ENCODE measurements at places on chromosomes 11 and 22.

DNA sequence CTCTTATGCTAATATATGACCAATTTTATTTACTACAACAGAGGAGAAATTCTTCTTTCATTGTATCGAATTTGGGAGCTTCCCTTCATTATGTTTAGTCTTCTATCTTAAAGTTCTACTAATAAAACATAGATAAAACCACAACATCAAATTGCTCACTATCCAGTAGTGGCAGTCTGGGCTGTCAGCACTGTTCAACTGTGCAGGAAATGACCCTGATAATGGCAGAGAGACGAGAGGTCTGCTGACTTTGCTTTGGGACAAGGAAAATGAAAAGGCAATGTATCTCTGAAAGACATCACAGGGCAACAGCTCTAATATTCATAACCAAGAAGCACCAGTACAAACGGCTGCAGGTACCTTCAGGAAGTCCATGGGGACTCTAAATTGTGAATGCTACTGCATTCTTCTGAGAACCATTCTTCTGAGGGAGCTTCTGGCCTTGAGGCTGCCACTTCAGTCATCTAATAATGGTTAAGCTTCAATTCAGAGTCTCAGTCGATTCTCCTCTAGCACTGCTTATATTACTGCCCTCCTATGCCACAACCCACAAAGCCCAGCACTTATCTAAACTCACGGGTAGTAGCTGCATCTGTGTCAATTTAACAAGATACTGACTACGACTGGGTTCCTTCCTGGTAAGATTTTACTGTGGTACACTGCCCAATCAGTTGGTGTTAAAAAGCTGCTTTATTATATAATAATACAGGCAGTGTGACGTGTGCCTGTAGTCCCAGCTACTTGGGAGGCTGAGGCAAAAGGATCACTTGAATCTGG lies 44.2 kb downstream of the CKAP5 start:
- DNase-seq: no peak

- no peak for DNase-seq
Observed at GRCh38 chr11:21640491-21640890, 552.4 kb upstream of the ANO5 start.

DNA sequence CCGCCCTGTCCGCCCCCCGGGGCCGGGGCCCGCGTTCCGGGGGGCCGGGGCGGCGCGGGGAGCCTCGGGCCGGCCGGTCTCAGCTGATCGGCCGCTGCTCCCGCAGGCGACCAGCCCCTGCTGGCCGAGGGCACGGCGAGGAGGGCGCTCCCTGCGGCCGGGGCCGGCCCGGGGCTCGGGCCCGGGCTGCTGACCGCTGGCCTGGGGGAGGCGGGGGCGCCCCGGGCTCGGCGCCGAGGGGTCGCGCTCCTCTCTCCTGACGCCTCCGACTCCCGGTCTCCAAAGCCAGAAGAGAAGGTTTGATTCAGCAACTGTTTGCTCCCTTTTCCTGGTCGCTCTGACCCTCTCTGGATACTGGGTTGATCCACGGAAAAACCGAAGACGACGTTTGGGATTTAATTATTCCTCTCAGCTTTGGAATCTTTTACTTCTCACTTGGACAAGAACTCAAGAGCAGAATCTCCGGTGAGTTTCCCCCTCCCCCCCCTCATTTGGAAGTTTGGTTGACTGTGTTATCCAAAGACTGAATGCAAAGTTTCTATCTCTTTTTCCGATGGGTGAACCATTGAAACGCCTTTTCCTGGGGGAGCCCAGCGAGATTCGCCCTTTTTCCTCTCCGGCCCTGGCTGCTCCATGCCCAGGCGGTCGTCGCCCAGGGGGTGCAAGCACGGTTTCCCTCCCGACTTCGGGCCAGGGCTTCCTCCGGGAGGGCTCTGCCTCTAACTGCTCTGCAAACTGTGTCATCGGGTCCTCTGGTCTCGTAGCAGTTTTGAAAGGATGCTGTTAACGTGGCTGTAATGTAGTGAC lies 725 bp downstream of the KDM2A start:
- DNase-seq: peak; percentile 23

DNA sequence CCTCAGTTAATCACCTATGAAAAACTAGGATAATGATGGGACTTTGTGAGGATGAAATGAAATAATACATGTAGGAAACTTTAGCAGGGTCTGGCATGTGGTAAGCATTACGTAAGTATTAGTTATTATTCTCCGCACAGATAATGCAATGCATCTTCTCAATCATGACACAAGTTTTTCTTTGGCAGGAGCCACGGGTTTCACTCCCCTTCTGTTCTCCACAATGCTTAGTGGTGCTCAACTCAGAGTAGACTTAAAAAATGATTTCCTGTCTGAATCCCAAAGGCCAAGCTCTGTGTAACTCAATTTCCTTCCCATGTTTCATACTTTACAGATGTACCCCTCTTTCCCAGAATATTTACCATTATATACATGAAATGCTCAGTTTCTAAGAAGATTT lies 82.9 kb downstream of the CCDC34 start:
- DNase-seq: no peak

GRCh38 chr22:19473578-19473977 lies 5.4 kb downstream of the UFD1 start:
- DNase-seq: no peak

- DNase-seq: no peak
Observed at GRCh38 chr11:92159931-92160330, 64.7 kb upstream of the FAT3 start.

DNA sequence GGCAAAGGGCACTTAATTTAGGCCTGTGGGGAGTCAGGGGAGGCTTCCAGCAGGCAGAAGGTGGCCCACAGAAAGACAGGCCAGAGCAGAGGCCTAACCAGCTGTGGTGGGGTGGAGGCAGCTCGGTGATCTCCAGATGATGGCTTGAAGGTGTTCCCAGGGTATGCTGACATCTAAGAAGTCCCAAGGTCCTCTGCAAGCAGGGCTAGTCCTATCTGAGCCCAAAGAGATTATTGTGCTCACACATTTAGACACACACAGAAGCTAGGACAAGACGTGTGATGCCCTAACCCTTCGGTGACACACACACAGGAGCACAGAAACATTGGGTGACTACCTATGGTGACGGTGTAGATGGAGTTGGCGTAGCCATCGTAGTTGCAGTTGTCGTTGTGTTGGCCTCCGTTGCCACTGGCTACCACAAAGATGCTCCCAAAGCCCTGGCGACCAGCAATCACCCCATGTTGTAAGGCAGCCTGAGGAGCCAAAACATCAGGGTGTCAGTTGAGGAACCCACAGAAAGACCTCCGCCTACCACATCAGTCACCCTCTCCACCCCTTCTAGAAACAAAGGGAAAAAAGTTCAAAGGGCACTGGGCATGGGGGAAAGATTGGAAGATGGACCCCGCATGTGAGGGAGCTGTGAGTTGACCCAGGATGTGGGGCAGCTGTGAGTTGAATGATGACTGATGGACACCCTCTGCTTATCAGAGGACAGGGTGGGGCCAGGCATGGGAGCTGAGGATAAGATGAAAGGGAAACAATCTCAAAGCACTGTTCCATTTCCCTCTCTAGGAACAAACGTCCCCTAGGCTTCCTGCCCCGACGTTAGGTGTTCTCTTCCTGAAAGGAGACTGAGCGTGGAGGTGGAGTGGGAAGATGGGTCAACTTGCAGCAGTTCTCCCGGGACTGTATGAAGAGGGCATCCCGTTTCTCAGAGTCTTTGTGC lies 7.9 kb downstream of the PCSK7 start:
- no peak for DNase-seq

GRCh38 chr11:117849781-117850414 lies 25.4 kb upstream of the FXYD2 start:
- no peak for DNase-seq

DNA sequence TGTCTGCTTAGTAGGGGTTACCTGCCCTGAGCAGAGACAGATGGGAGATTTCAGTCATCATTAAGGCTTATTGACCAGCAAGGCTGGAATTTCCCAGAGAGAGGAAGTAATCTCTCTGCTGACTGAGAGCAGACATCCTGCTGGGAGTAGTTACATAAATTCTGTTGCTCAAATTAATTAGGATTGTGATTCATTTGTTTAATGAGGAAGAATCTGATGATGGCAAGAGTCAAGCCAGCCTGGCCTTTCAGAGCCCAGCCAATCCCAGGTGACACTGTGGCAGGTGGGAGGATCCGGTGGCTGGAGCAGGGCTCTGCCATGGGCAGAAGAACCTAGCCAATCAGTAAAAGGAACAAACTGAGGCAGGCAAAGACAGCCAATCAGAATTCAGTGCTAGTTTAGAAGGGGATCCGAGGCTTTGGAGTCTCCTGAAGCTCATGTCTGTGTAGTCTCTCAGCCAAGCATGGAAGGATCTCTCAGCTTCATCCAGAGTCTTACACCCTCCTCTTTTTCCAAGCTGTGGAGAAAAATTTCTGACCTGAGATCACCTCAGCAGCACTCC lies 61.2 kb upstream of the CHST1 start:
- DNase-seq: no peak

- DNase-seq: no peak
Observed at GRCh38 chr11:119806064-119806915, 77.3 kb upstream of the NECTIN1 start.

DNA sequence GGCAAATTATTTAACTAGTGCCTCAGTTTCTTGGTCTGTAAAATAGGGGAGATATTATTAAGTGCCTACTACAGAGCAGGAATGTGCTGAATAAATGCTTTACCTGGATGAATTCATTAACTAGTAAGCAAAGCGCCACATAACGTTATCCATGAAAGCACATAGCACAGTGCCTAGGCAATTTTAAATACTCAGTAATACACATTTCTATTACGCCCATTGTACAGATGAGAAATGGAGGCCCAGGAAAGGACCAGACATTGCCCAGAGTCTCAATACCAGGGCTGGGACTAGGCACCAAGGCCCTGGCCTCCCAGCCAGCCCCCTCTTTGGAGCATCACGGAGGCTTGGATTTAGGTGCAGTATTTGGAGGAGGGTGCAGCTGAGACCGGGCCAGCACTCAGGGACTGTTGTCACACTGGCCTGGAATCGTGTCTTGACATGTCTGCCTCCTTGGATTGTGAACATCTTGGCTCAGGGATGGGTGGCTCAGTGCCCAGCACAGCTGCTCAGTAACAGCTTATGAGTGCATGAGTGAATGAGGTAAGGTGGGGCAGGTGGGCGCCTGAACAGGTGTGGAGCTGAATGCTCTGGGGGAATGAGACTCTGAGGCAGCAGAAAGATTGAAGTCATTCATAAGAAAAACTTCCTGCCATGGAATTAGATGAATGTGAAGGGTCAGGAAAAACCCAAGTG lies 42.1 kb upstream of the TPBGL start:
- no peak for DNase-seq

- DNase-seq: no peak
Observed at GRCh38 chr11:134815404-134815803, 403.4 kb upstream of the B3GAT1 start.

DNA sequence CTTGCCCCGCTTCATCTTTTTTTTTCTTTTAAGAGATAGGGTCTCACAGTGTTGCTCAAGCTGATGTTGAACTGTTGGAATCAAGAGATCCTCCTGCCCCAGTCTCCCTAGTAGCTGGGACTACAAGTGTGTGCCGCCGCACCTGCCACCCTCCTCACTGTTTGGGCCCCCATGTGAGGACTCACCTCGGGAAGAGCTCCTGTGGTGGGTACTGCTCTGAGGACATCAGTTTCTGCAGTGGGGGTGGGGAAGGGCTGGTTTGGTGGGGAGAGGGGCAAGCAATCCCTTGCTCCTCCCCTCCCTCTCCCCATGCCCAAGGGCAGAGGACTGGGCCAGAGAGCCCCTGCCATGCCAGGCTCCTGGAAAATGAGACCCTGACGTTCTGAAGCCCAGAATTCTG lies 1.5 kb upstream of the SLC16A8 start:
- no peak for DNase-seq

DNA sequence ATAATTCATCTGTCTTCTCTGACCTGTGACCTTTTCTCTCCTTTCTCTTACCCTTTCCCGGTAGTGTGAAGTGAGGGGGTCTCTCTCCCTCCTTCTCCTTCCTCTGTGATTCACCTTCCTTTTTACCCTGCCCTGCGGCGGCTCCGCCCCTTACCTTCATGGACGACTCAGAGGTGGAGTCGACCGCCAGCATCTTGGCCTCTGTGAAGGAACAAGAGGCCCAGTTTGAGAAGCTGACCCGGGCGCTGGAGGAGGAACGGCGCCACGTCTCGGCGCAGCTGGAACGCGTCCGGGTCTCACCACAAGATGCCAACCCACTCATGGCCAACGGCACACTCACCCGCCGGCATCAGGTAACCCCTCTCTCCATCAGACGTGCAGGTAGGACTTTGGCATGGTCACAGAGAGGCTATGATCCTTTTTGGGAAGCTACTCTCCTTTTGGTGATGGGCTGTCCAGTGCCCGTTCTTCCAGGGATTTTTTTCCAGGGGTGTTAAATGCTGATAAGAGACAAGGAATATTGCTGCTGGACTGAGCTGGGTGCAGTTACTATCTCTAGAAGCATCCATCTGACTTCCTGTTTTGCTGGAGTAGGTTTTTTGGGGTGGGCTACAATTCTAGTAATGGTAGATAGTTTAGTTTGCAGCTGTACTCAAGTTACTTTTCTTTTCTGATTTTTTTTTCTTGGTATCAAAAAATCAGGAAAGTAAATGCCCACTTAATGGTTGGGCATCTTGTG lies 29.9 kb downstream of the CTNND1 start:
- no peak for DNase-seq

DNA sequence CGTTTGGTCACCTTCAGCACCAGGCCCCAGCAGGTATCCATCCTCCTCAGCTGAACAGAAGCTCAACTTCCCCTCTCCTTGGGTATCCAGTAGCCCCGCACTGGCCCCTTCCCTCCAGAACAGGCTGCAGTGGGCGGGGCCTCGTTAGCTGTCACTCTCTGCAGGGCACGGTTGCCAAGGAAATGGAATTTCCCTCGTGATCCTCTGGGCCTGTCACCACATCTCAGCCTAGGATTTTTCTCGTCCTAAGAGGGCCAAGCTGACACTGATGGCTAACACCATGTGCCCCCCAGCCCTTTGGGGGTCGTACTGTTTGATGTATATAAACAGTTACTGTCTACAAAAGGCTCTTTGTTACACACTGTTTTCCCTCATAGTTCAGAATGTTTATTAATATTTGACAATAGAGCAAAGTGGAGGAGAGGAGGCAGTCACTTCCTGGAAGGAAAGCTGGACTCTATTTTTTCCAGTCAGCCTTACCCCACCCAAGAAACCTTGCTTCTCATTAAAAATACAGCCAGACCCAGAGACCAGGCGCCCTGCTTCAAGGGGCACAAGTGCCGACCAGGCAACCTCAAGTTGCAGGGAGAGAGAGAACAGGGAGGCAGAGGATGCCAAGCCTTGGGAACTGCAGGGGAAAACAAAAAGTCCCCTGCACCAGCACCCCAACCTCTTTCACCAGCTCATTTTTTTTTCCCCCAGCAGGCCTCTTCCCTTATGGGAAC lies 44.5 kb downstream of the FEZ1 start:
- DNase-seq: peak; percentile 33

- no peak for DNase-seq
Observed at GRCh38 chr11:102518296-102519094, 12.1 kb downstream of the MMP7 start.

- DNase-seq: peak; percentile 47
Observed at GRCh38 chr11:62546929-62547625, 471 bp upstream of the AHNAK start.

DNA sequence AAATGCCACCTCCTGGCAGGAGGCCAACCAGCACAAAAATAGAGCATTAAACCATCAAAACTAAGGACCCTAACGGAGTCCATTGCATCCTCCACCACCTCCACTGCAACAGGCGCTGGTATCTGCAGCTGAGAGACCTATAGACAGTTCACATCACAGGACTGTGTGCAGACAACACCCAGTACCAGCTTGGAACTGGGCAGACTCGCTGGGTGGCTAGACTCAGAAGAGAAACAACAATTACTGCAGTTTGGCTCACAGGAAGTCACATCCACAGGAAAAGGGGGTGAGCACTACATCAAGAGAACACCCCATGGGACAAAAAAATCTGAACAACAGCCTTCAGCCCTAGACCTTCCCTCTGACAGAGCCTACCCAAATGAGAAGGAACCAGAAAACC lies 11.6 kb upstream of the TMEM45B start:
- no peak for DNase-seq
